ENCODE measurements at places on chromosomes 4 and X.

GRCh38 chr4:104915373-104915772 lies 231.3 kb upstream of the TET2 start:
- DNase-seq, result no peak

- DNase-seq, result no peak
Measured at GRCh38 chr4:108458681-108459080, 161.7 kb upstream of the RPL34 start.

DNA sequence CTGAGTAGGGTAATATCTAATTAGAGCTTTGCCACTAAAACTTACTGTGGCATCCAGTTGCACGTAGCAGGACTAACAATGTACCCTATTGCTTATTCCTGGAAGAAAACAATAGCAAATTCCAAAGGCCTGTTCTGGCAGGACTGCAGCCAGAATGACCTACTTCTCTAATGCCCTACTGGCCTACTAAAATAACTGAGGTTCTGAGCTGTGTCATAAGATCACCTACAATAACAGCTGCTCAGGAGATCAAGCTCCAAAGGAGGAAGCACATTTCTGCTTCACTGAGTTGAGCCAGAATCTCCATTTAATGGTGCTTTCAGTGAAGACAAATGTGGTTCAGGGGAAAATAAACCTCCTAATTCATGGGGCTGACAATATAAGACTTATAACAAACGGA lies 42.2 kb upstream of the CXCL8 start:
- DNase-seq, result no peak

DNA sequence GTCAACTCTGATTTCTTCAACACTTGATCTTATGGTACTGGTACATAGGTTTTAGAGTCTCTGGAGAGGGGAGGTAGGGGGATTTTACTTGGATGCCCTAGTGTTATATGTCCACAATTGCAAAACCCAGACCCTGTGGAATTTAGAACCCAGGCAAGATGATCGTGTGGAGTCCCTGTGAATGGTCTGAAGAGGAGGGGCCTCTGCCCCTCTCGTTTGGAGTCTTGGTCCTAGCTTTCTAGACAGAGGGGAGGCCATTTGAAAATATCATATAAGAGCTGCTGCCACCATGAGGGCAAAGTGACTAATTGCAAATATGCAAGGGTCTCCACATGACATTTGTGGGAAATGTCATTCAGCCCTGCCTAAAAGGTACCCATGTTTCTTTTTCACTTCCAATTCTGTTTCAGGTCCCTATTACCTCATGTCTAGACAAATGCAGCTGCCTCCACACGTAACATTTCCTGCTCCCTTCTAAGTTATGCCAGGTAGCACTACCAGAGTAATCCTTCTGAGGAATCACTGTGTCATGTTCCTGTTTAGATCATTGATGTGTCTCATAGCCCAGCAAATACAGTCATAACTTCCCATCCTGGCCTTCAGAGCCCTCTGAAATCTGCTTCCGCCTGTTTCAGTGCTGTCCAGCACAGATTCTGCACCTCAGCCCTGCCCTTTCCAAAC lies 126.8 kb downstream of the KLHL8 start:
- DNase-seq, result peak; percentile 50

- DNase-seq, result no peak
Measured at GRCh38 chr4:138535316-138535715, 293.2 kb upstream of the SLC7A11 start.

DNA sequence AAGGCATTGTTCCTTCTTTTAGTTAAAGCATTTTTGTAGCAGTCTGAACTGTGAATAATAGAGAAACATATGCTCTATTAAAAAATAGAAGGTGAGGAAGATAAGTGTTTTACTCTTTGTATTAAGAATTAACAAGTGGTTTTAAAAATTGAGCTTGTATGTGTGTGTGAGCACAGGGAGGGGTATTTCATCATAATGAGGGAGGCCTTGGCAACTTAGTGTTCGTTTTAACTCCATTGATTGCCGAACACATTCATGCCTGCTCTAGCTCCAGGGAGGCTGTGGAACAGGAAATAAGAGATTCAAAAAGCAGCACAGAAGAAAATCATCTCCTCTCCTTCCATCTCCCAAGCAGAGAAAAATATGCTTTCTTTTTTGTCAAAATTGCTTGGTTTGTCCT lies 14.8 kb downstream of the SHROOM3 start:
- no peak for DNase-seq

GRCh38 chr4:128163177-128164117 lies 102.3 kb downstream of the LARP1B start:
- no peak for DNase-seq

GRCh38 chr4:74547042-74547441 lies 102.1 kb downstream of the AREG start:
- no peak for DNase-seq

- no peak for DNase-seq
Measured at GRCh38 chr4:73742490-73743160, 2.3 kb downstream of the CXCL8 start.

- DNase-seq, result no peak
Measured at GRCh38 chrX:19866626-19867410, 20.6 kb downstream of the SH3KBP1 start.
